DND-41 (cell line): ENCODE measurements at places on chromosomes 2 and 18.

- no peaks in the 10 kb centered on the region for H3K36me3 ChIP-seq
- no peak for DNase-seq
- H3K27me3 ChIP-seq, result no peaks in the 10 kb centered on the region
- H3K4me1 ChIP-seq, result peaks cover 18% of the 10 kb centered on the region
- H3K4me3 ChIP-seq, result no peak overlapping the region
These were observed 12.2 kb downstream of the CCDC68 start for GRCh38 chr18:54947091-54947490.

GRCh38 chr2:73701968-73702665, 35.0 kb downstream of the TPRKB start:
- H3K4me3 ChIP-seq, result no peak overlapping the region
- peaks cover 2% of the 10 kb centered on the region for H3K27me3 ChIP-seq
- no peak for DNase-seq
- H3K27ac ChIP-seq, result no peak overlapping the region

- H3K27ac ChIP-seq, result no peak overlapping the region
- no peak for DNase-seq
- peaks cover 44% of the 10 kb centered on the region for H3K36me3 ChIP-seq
- H3K4me3 ChIP-seq, result no peak overlapping the region
- no peaks in the 10 kb centered on the region for H3K4me1 ChIP-seq
These were observed 174.8 kb downstream of the UBR3 start for GRCh38 chr2:170002096-170002495.

DNA sequence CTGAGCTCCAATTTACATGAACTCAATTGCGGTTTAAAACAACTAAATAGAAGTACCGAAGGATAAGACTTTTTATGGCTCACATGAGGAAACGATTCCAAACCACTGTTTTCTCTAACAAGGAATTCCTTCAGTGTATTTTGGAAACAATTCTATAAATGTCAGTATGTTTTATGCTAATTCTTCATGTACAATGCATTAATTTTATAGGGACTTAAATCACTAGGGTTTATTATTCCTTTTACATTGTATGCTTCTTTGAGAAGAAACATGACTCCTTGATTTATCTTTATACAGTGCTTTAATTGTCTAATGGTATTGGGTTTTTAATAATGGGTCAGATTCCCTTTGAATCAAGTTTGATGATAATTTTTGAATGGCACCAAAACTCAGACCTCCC, 566.8 kb downstream of the EPHA4 start:
- H3K27me3 ChIP-seq, result no peaks in the 10 kb centered on the region
- no peaks in the 10 kb centered on the region for H3K36me3 ChIP-seq
- H3K4me1 ChIP-seq, result no peaks in the 10 kb centered on the region

DNA sequence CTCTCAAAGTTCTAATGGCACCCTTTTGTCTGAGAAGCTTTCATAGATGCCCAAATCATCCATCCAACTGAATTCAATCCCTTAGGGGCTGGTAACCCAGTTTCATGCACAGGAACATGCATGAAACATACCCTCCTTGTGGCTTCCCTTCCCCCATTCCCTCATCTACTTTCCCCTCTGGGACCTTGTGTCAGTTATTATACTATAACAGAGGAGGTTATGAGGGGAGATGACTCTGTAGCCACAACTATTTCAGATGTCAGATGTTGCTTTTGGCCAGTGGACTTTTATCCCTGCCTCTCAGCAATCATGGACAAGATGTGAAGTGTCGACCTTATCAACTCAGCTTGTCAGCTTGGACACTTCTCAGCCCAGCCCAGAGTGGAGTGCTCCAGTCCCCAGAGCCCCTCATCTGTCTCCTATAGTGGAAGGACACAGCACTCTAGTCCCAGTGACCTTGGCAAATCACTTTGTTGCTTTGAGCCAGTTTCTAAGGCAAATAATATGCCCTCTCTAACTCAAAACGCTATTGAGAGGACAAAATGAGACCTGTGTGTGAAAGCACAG, 8.4 kb downstream of the DHRS9 start:
- no peaks in the 10 kb centered on the region for H3K4me1 ChIP-seq
- H3K27me3 ChIP-seq, result no peaks in the 10 kb centered on the region
- H3K27ac ChIP-seq, result no peak overlapping the region
- H3K4me3 ChIP-seq, result no peak overlapping the region

GRCh38 chr18:64379662-64380061, 230.8 kb upstream of the LINC00305 start:
- no peaks in the 10 kb centered on the region for H3K36me3 ChIP-seq
- no peak overlapping the region for H3K4me3 ChIP-seq
- H3K27ac ChIP-seq, result no peak overlapping the region
- no peaks in the 10 kb centered on the region for H3K27me3 ChIP-seq
- no peaks in the 10 kb centered on the region for H3K4me1 ChIP-seq

DNA sequence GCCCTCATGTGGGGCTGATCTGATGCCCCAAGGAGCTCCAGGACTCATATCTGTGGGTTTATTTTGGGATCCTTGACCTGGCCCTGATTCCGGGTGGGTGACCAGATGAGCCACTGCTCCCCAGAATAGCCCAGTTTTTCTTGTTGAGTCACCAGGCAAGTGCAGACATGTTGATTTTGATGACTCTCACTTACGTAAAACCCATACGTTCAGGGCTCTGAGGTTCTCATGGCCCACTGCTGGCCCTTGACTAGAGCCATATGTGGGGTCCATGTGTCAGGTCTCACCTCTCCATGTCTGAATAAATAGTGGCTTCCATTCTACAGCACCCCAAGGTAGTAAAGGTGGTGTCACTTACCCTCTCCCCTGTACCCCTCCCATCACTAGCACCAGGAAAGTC, 41.9 kb downstream of the CDC42EP3 start:
- H3K27me3 ChIP-seq, result no peaks in the 10 kb centered on the region
- H3K4me1 ChIP-seq, result peaks cover 18% of the 10 kb centered on the region
- no peak overlapping the region for H3K27ac ChIP-seq
- DNase-seq, result no peak
- no peak overlapping the region for H3K4me3 ChIP-seq
- H3K36me3 ChIP-seq, result no peaks in the 10 kb centered on the region

GRCh38 chr2:175490360-175490791, 308.9 kb upstream of the ATP5MC3 start:
- H3K4me1 ChIP-seq, result no peaks in the 10 kb centered on the region
- no peaks in the 10 kb centered on the region for H3K27me3 ChIP-seq
- no peak overlapping the region for H3K27ac ChIP-seq
- H3K4me3 ChIP-seq, result no peak overlapping the region
- H3K36me3 ChIP-seq, result no peaks in the 10 kb centered on the region
- DNase-seq, result no peak

DNA sequence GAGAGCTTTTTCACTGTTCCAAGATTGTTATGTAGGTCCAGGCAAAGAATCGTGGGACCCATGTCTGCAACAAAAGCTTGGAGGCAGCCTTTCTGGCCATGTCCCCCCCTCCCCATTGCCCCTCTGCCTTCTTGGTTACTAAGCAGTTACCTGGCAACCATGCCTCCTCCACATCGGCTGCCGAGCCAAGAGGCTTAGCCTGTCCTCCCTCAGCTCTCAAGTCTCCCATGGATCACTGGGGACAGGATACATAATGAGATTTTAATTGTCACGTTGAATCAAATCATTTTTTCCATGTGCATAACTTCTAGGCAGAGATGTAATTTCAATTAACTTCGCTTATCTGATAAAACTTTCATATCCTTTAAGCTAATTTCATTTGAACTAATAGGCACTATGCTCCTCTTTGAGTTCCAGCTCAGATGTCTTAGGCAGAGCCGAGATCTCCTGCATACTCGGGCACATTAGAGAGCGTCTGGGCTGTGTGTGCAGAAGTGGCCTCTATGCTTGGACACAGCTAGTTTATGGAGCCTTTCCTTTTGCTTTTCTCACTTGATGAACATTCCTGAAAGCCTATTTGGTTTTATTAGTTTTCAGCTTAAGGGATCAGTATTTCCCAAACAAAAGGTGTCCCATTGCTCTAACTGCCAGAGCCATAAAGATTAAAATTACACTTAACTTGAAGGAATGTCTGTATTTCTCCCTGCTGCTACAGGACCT, 80.7 kb downstream of the LYPD1 start:
- no peaks in the 10 kb centered on the region for H3K27me3 ChIP-seq
- no peak for DNase-seq
- no peak overlapping the region for H3K4me3 ChIP-seq
- no peaks in the 10 kb centered on the region for H3K36me3 ChIP-seq

DNA sequence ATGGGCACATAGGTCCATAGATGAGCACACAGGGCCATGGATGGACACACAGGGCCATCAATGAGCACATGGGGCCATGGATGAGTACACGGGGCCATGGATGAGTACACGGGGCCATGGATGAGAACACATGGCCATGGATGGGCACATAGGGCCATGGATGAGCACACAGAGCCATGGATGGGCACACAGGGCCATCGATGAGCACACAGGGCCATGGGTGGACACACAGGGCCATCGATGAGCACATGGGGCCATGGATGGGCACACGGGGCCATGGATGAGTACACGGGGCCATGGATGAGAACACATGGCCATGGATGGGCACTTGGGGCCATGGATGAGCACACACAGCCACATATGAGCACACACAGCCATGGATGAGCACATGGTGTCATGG, 192.6 kb upstream of the HDAC4 start:
- peak overlapping the region; percentile 38 for H3K27ac ChIP-seq

- H3K4me1 ChIP-seq, result no peaks in the 10 kb centered on the region
- H3K36me3 ChIP-seq, result no peaks in the 10 kb centered on the region
- no peak overlapping the region for H3K4me3 ChIP-seq
- no peak overlapping the region for H3K27ac ChIP-seq
- no peak for DNase-seq
These were observed 203.8 kb downstream of the TNS1 start for GRCh38 chr2:217798743-217799562.

DNA sequence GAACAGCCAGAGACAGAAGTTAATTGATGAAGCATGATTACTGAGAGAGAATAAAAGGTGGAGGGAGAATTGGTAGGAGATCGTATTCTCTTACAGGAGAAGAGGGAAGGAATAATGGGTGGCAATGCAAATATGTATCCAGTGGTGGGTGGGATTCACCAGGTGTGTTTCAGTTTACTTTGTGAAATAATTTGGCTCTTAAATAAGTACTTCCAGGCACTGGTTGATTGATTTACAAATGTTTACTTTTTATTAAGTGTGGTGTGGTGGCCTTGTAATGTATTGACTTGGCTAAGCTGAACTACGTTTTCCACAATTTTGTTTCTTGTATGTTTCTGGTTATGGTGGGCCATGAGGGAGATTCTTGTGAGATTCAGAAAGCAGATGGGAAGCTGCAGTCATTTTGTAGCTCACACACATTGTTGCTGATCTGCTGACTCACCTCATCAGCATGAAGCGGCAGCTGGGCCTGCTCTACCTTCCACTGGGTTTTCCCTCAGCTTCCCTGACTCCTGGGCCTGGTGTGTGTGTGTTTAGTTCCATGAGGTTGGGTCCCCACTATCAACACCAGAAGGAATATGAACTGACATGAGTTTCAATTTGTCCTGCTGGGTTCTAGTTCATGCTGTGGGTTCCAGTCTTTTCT, 32.6 kb downstream of the MYL12B start:
- no peak overlapping the region for H3K27ac ChIP-seq
- no peaks in the 10 kb centered on the region; the same call in 1 of the 2 replicates for H3K36me3 ChIP-seq
- peaks cover 13% of the 10 kb centered on the region for H3K4me1 ChIP-seq
- no peak overlapping the region for H3K4me3 ChIP-seq
- DNase-seq, result no peak

DNA sequence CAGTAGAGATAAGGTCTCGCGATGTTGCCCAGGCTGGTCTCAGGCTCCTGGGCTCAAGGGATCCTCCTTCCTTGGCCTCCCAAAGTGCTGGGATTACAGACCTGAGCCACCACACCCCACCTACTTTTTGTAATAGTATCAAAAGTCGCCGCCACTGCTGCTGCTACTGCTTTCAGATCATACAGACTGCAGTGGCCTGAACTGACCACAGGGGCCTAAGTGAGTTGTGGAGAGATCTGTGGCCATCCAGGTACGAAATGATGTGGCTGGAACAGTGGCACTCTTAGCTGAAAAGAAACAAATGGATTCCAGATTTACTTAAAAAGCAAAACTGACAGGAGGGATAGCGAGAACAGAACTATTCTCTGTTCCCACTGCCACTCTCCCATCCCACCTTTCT, 32.9 kb upstream of the POMC start:
- no peaks in the 10 kb centered on the region for H3K36me3 ChIP-seq
- no peak for DNase-seq
- H3K4me1 ChIP-seq, result peaks cover 4% of the 10 kb centered on the region
- H3K4me3 ChIP-seq, result no peak overlapping the region
- no peaks in the 10 kb centered on the region for H3K27me3 ChIP-seq

DNA sequence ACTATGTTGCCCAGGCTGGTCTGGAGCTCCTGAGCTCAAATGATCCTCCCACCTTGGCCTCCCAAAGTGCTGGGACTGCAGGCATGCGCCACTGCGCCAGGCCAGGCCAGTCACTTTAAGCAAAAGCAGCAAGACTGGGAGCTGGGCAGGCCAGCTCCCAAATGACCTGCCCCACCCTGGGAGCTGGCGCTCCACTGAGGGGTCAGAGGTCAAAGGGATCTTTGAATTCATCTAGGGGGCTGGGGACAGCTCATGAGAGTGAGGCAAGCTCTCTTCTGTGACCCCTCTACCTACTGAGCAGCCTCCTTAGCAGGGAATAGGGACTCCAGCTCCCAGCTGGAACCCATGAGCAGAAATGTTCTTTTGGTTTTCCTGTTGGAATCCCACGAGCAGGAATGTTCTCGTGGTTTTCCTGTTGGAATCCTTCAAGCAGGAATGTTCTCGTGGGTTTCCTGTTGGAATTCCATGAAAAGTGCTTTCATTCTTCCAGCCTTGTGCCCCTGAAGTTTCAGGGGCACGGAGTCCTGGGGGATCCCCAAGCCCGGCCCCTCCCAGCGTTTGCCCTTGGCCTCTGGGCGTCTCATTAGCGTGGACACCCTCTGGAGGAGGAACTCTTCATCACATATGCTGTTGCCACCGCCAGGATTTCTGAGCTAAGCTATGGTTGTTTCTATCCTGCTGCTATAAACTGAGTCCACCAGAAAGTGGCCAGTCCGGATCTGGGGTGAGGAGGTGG, 162.0 kb upstream of the HAAO start:
- no peak for DNase-seq
- H3K4me3 ChIP-seq, result no peak overlapping the region
- no peaks in the 10 kb centered on the region for H3K27me3 ChIP-seq
- H3K36me3 ChIP-seq, result no peaks in the 10 kb centered on the region

DNA sequence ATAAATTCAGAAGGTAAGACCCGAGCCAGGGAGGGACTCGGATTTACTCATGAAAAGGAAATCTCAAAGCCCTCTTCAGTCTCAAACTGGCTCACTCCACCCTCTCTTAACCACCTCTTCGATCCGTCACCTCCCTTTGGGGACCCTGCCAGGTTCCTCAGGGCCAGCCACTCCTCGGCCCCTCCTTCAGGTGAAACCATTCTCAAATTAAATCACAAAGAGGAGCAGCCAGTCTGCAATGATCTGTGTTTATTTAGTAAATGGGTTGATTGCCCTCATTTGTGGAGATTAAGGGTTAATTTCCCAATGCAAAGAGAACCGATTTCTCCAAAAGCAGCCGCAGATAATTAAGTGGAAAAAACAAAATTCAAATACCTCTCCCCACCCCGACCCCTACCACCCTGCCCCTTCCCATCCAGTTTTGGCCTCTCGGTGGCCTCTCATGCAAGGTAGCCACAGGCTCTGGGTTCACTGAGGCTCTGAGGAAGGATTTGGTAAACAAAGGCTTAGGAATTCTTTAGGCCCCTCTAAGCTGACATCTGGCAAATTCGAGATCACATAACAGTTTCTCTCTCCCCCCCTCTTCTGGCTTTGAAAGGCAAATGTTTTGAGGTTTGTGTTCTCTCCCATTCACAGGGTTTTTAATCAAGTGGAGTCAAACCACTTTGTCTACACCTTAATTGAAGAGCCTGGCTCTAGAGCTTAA, 10.3 kb upstream of the FZD7 start:
- no peaks in the 10 kb centered on the region for H3K4me1 ChIP-seq
- H3K27me3 ChIP-seq, result peaks cover 8% of the 10 kb centered on the region
- H3K4me3 ChIP-seq, result no peak overlapping the region
- no peak for DNase-seq
- no peaks in the 10 kb centered on the region for H3K36me3 ChIP-seq

GRCh38 chr18:58766946-58767345, 95.7 kb downstream of the MALT1 start:
- DNase-seq, result no peak
- no peaks in the 10 kb centered on the region for H3K36me3 ChIP-seq
- H3K4me1 ChIP-seq, result no peaks in the 10 kb centered on the region
